ENCODE measurements at places on chromosomes 2 and 18.

DNA sequence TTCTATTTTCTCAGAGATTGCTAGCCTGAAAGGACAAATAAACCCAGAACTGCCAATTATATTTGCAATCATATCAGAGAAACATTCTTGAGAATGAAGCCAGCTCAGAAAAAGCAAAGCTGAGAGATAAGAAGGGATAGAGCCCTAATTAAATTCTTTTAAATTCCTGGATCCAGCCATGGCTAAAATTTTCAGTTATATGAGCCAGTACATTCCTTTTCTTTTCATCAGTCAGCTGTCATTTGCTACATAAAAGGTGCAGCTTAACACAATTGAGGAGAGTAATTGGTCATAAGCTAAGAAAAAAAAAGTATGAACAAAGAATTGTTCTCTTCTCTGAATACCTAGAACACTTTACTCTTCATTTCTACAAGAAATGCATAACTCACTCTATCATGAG lies 303.5 kb upstream of the FIGN start:
- DNase-seq, result no peak

GRCh38 chr2:187150670-187151069 lies 297.4 kb downstream of the CALCRL start:
- DNase-seq, result peak; percentile 66

GRCh38 chr2:65639156-65639864 lies 206.9 kb upstream of the SPRED2 start:
- DNase-seq, result no peak

GRCh38 chr18:55272510-55273243 lies 313.4 kb upstream of the CCDC68 start:
- no peak for DNase-seq

- DNase-seq, result peak; percentile 23
These were observed 21.3 kb downstream of the PRKAG3 start for GRCh38 chr2:218810256-218810655.

DNA sequence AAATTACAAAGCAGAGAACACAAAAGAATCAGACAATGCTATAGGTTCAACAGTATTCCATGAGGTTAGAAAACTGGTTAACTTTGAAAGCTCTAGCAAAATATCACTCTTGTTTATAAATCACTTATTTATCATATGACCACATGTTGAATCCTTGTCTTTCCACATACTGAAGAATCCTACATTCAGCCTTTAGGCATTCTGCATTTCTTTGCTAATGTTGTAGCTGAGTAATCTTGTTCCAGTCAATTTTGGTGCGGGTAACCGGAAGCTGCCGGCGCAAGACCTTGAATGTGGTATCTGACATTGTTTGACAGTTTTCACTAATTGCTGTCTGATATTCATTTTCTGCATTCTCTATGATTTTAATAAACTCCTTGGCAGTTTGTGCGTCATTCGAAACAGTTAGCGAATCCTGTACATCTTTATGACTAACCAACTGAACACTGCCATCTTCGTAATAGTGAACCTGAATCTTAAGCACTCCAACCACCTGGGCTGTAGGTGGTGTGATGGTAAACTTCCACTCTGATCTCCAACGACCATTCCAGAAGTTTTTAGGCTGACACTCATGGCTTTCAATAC lies 154.1 kb downstream of the BAZ2B start:
- DNase-seq, result no peak

- DNase-seq, result no peak
These were observed 360.6 kb upstream of the SLC14A2 start for GRCh38 chr18:45254709-45255082.
